ENCODE measurements at places on chromosomes 1 and 21. TPM values are rescaled to one million over a fixed set of nuclear protein-coding genes. Genes with fewer than 3 reads are reported as not detected.

CHRM3 gene
- polyA plus RNA-seq: 6.5 TPM

FBXO2 gene
- 1.4 TPM for polyA plus RNA-seq

CFAP107 gene
- 1.00 TPM for polyA plus RNA-seq

ERG gene
- polyA plus RNA-seq: 15.6 TPM

- no peak for DNase-seq
Observed at GRCh38 chr21:38903690-38904139, 98.0 kb downstream of the ETS2 start.

GRCh38 chr1:7229696-7230631 is 444.7 kb downstream of the CAMTA1 start:
- DNase-seq: no peak
